ENCODE measurements at places on chromosomes 12 and 14.

- no peak for DNase-seq
These were observed 4.2 kb downstream of the SLC15A4 start for GRCh38 chr12:128819293-128820144.

GRCh38 chr14:60204104-60204842 is 39.1 kb upstream of the DHRS7 start:
- DNase-seq: peak; percentile 29

DNA sequence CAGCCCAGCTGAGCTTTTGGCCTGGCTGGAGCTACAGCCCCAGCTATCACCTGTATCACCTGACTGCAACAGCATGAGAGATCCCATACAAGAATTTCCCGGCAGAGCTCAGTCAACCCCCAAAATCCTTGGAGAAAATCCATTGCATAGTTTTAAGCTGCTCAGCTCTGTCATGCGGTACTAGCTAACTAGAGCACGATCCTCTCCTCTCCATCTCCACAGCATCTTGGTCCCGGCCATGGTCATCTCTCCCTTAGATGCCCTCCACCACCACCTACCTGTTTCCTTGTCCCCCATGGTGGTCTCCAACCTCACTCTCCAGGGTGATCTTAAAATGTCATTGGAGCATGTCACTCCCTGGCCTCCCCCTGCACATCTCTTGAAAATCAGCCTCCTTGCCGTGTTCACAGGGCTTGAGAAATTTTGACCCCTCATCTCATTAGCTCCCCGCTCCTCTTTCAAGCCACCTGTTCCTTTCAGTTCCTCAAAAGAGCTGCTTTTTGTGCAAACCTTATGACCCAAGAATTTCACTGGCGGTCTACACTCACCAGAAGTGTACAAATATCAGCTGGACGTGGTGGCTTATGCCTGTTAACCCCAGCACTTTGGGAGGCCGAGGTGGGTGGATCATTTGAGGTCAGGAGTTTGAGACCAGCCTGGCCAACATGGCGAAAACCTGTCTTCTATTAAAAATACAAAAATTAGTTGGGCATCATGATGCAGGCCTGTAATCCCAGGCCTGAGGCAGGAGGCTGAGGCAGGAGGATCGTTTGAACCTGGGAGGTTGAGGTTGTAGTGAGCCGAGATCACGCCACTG is 8.1 kb upstream of the CLMN start:
- DNase-seq: peak; percentile 47

GRCh38 chr12:88202500-88202899 is 60.4 kb downstream of the TMTC3 start:
- no peak for DNase-seq

GRCh38 chr12:76952995-76953394 is 74.2 kb upstream of the CSRP2 start:
- DNase-seq: no peak

GRCh38 chr14:67704484-67705089 is 2.9 kb downstream of the RDH12 start:
- DNase-seq: no peak

DNA sequence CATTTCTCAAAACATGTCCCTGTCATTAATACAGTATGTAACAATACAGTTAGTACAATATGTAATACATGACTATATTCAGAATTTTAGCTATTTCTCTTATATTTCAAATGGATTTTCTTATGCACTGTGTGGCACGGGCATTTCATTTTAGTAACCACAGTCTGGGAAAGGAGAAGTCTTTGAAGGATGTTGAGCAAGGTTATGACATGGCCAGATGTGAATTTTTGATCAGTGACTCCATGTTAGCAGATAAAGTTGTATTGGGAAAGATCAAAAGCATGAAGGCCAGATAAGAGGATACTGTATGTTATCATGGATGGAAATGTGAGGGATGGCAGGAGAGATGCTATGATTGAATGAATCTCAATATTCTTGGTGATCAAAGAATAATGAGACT is 285.2 kb downstream of the NAV3 start:
- DNase-seq: no peak

GRCh38 chr12:1448336-1448735 is 146.0 kb downstream of the FBXL14 start:
- DNase-seq: no peak

DNA sequence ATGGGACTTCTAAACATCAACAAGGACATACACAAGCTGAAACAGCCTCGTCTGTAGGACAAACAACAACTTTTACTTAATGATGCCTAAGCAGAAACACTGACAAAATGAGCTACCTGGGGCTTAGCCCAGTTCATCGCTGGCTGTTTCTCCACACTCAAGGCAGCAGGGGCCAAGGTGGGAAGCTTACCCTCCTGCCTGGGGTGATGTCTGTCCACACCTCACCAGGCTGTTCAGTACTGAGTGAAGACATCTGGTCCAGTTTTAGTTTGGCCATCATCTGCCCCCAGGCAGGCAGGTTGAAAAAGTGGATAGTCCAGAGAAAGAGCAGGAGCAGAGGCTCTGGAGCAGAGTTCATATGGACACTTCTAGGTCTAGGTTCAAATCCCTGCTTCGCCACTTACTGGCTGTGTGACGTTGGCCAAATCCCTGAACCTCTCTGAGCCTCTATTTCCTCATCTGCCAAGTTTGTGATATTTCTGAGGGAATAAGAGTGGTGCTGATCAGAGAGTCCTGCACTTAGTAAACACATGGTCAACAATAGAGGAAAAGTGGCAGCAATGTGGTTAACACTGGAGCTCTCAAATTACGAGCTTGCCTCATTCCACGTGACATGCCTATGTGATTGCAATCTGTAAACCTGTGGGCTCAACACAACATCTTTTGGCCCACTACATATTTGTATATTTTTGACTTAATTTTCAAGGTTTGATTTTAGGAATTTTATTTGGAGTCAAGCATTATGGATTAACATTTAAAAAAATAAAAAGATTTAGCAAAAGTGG is 720.1 kb upstream of the TMEM132C start:
- DNase-seq: no peak

DNA sequence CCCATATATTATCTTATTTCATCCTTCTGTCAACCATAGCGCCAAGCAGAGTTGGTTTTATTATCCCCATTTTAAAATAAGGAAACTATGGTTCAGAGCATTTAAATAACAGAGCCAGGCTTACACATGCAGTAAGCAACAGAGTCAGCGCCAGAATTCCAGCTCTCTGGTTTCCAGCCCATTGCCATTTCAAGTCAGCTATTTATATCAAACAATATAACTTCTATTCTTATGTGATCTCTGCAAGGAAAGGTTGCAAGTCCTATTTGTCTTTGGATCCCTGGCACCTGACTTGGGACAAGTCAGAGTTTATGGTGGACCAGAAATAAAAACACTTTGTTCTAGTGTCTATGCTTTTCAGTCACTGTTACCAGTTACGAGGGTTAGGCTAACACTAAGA is 174.1 kb upstream of the EEA1 start:
- DNase-seq: no peak

DNA sequence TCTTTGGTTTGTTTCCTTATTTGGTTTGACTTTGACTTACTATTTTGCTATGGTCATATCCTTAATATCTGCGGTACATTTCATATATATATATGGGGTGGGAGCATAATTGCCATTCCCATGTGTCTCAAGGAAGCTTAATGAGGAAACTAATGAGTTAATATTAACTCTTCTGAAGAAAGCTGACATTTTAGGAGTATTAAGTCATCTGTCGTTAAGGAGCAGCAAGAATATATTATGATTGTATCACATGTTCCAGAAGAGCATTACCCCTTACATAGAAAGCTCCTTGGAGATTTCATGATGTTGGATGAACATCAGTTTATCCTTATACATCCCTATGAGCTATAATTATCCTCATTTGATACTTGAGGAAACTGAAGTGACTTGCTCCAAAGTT is 15.6 kb downstream of the DYRK2 start:
- DNase-seq: no peak

Measured in GM18507 (cell line).